Hair follicle dermal papilla cell (primary cell): ENCODE measurements at places on chromosomes 11 and 22. TPM values are rescaled to one million over a fixed set of nuclear protein-coding genes. Genes with fewer than 3 reads are reported as not detected.

The MPZL2 gene
- 0.12 TPM in 1 of 2 replicates, not detected in the other for total RNA-seq

The CTSW gene
- not detected in 2 replicates for total RNA-seq

The OR6A2 gene
- 0.32 and 0.49 TPM in 2 replicates for total RNA-seq

The PHETA2 gene
- total RNA-seq, result 28.9 and 33.8 TPM in 2 replicates

The A4GALT gene
- total RNA-seq, result 7.5 and 12.8 TPM in 2 replicates

The DEFB131B gene
- not detected in 2 replicates for total RNA-seq

The OR8G5 gene
- total RNA-seq, result not detected in 2 replicates

The PANX2 gene
- 0.36 and 0.65 TPM in 2 replicates for total RNA-seq

The VPREB1 gene
- not detected in 2 replicates for total RNA-seq

The MOV10L1 gene
- 2.6 TPM in 2 replicates for total RNA-seq

The RBMXL2 gene
- total RNA-seq, result 0.16 TPM in 1 of 2 replicates, not detected in the other

The JOSD1 gene
- total RNA-seq, result 66.1 and 72.2 TPM in 2 replicates

The TAF1D gene
- 117 and 129 TPM in 2 replicates for total RNA-seq

The TTC17 gene
- 70.4 and 84.2 TPM in 2 replicates for total RNA-seq

The HOATZ gene
- total RNA-seq, result not detected in 2 replicates

The TRIM49 gene
- total RNA-seq, result not detected in 2 replicates

The TSSK2 gene
- not detected in 2 replicates for total RNA-seq

The OR56A1 gene
- not detected in 2 replicates for total RNA-seq

The GTSE1 gene
- 2.2 and 2.4 TPM in 2 replicates for total RNA-seq

The PATE4 gene
- not detected in 2 replicates for total RNA-seq

The PKDREJ gene
- total RNA-seq, result under 0.01 TPM in 1 of 2 replicates, not detected in the other

The PLAAT5 gene
- not detected in 2 replicates for total RNA-seq

The FOSL1 gene
- total RNA-seq, result 14.5 and 22.2 TPM in 2 replicates

The OR52A1 gene
- total RNA-seq, result not detected in 2 replicates

The CCDC157 gene
- 2.3 and 4.1 TPM in 2 replicates for total RNA-seq

The CLDN5 gene
- not detected in 2 replicates for total RNA-seq
